Stimulated activated CD4-positive, alpha-beta T cell treated with anti-CD3 and anti-CD28 coated beads, Interleukin-2, amount 100 ng/mL, for 4 hours (primary cell): ENCODE measurements at places on chromosomes 1 and 21.

GRCh38 chr1:234970731-234971476 lies 157.7 kb downstream of the TOMM20 start:
- no peak for DNase-seq

DNA sequence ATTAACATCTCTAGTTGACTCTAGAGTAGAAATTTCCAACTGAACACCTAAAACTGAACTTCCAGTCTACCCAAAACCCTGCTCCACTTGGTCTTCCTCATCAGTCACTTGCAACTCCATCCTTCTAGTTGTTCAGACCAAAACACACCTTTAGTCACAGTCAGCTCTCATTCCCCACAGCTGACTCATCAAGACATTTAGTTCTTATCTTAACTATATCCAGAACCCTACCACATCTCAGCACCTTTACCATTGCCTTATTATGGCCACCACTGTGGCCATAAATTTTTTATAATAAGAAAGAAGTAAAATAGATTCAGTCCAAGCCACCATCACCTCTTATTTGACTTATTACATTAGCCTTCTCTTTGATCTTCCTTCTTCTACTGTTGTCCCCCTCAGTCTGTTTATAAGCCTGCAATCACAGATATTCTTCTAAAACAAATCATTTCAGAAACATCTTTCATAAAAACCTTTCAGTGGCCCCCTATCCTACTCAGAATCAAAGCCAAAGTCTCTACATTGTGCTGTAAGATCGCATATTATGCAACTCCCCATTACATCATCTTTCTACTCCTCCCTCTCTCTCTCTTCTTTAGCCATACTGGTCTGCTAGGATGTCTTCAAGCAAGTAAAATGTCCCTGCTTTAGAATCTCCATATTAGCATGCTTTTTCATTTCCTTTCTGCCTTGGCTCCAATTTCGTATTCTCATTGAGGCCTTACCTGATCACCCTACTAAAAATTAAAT lies 275.9 kb downstream of the LRRC40 start:
- DNase-seq: no peak

- no peak for DNase-seq
Observed at GRCh38 chr1:156080241-156080862, 1.9 kb downstream of the MEX3A start.

DNA sequence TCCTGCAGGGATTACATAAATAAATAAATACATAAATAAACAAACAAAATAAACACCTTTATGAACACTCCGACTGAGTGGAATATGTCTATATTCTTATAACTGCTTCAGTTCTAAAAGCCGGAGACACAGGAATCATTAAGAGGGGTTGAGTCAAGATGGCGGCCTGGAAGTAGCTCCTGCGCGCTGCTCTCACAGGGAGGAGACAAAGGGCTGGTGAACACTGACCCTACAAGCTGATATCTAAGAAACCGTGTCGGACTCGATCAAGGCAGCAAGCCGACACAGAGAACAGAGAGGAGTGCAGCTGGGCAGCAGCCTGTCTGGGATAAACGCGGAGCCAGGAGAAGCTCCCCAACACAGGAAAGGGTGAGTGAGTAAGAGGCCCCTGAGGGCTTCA lies 1098.6 kb upstream of the NCAM2 start:
- no peak for DNase-seq

GRCh38 chr21:33302796-33303195 lies 22.0 kb upstream of the IFNAR1 start:
- no peak for DNase-seq

GRCh38 chr1:201335174-201335870 lies 42.2 kb downstream of the TNNT2 start:
- DNase-seq: no peak

GRCh38 chr1:95002540-95003432 lies 70.0 kb downstream of the ALG14 start:
- no peak for DNase-seq

- DNase-seq: no peak
Observed at GRCh38 chr1:54124472-54124871, 28.3 kb downstream of the CDCP2 start.

GRCh38 chr1:67630438-67631045 lies 54.5 kb upstream of the GADD45A start:
- no peak for DNase-seq

GRCh38 chr1:110948038-110948810 lies 15.5 kb downstream of the LRIF1 start:
- DNase-seq: no peak

GRCh38 chr1:241181471-241181870 lies 175.5 kb downstream of the RGS7 start:
- DNase-seq: no peak

DNA sequence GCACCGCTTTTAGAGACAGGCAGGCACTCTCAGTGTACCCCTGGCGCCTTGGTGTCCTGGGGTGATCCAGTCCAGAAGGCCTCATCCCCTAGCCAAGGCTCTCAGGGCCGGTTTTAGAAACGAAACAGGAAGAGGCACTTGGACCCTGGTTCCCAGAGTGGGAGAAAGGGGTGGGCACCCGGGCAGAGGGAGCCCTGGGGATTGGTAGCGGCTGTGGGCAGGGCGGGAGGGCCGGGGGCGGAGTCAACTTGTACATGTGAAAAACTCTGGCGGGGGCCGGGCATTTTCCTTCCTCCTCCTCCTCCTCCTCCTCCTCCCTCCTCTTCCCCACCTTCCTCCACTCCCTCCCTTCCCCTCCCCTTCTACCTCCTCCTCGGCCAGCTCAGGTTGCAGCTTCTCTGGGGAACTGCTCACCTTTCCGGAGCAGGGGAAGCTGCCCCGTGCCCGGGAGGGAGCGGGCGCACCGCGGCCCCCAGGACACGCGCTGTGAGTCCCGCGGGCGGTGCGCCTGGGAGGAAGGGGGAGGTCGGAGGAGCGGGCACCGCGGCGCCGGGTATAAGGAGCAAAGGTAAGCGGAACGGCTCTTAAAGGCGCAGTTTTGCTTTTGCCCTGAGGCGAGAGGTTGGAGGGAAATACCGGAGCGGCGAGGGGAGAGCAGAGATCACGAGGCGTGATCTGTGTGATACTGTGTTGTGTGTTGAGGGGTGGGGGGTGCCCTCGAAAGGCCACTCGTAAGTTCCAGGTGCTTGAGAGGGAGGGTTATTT lies at the start of gene CDK18:
Gene CDK18 (plus strand): TSS at position 359 of the 765 bp plus-strand sequence. CDS start 18,499 bp downstream, outside the sequence.
- DNase-seq: peak; percentile 26

GRCh38 chr1:90308421-90308820 lies 313.5 kb downstream of the ZNF326 start:
- no peak for DNase-seq

- DNase-seq: no peak
Observed at GRCh38 chr1:36888811-36889477, 145.4 kb downstream of the GRIK3 start.

- no peak for DNase-seq
Observed at GRCh38 chr1:76250271-76250670, 175.7 kb downstream of the ST6GALNAC3 start.

- no peak for DNase-seq
Observed at GRCh38 chr1:182315167-182315556, 76.4 kb downstream of the GLUL start.

GRCh38 chr1:168032029-168032428 lies 95.2 kb upstream of the MPC2 start:
- DNase-seq: no peak

GRCh38 chr1:110328274-110328673 lies 10.9 kb upstream of the RBM15 start:
- no peak for DNase-seq

DNA sequence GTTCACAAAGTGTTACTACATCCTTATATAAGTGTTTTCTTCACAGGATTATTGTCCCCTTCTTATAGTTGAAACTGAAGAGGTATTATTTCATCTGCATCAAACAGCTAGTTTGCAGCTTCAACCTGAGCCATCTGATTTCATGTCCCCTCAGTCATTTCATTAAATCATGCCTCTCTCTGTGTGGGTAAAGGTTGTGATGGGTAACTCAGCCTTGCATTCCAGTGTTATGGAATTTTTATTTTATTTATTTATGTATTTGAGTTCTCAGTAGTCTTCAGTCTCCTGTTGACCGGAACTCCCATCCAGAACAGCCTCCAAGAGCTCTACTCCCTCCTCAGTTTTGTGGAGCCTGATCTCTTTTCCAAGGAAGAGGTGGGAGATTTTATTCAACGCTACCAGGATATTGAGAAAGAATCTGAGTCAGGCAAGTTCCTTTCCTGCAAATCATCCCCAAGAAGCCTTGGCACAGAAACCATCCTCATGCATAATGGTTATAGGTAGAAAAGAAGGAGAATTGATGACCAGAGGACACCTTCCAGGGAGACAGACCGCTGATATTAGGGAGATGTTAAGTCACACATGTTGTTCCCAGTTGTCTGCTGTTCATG lies 21.8 kb downstream of the CHD1L start:
- DNase-seq: no peak

DNA sequence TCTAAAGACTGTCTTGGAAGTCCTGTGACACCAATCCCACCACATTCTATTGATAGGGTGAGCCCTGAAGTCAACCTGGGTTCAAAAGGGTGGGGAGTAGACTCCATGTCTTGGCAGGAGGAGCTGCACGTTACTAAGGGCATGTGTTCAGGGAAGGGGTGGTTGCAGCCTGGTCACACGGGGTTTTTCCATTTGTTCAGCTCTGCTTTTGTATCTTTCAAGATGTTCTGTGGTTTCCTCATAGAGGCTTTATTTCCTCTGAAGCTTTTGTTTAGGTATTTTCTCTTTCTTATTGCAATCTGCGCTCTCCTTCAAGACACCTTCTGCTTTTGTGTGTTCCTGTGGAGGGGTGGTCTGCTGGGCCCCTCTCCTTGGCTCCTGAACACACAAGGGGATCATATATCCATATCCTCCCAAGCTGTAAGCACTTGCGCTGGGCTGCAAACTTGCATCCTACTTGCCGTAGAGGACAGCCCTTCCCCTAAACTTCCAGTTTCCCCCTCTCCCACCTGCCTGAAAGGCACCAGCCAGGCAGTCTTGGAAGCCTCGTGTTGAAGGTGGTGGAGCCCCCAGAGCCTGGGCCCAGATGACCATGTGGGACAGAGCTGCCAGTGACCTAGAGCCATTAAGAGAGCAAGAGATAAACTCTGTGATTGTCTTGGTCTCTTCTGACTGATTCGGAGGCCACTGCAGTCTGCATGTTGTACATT lies 62.5 kb upstream of the TRAPPC10 start:
- no peak for DNase-seq

DNA sequence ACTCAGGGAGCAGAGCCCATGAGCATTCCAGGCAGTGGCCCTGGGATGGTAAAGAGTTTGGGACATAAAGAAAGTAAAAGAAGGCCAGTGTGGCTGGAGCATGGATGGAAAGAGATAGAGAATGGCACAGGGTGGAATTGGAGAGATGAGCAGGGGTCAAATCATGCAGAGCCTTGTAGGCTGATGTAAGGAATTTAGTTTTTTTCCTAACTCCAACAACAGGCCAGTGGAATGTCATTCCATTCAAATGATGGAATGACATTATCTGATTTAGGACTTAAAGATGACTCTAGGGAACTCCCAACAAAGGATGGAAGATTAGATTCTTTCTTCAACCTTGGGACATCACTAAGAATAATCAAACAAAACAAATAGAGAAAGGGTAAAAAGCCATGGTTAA lies 12.8 kb upstream of the S100A2 start:
- DNase-seq: no peak

GRCh38 chr1:21325731-21326387 lies 35.6 kb upstream of the ECE1 start:
- DNase-seq: no peak

GRCh38 chr1:2612591-2613365 lies 20.0 kb downstream of the MMEL1 start:
- no peak for DNase-seq
